ENCODE measurements at places on chromosomes 2 and 18. TPM values are rescaled to one million over a fixed set of nuclear protein-coding genes. Genes with fewer than 3 reads are reported as not detected.

DNA sequence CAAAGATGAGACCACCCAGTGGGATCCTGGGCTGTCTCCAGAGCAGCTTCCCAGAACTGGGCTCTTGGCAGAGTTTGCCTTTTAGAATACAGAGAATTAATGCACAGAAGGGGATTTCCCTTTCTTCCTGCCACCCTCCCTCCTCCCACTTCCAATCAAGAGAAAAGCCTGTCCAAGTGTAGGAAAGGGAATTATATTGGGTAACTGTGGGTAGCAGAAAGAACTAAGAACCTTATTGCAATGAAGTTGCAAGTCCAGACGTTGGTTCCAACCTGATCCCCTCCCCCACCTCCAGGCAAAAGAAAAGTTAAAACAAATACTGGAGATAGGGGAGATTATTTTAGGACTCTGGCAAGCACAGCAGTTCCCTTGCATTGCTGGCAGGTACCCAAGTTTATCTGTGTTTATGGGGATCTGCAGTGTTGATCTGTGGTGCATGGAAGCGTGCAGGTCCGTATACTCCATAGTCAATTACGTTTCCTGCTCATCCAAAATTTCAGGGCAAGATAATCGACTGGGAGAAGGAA is 114.3 kb downstream of the PRKCE start:
- H3K4me3 ChIP-seq = no peak overlapping the region
- H3K27me3 ChIP-seq = peaks cover 6% of the 10 kb centered on the region
- no peaks in the 10 kb centered on the region for H3K36me3 ChIP-seq
- no peak for DNase-seq
- no peaks in the 10 kb centered on the region for H3K4me1 ChIP-seq

DNA sequence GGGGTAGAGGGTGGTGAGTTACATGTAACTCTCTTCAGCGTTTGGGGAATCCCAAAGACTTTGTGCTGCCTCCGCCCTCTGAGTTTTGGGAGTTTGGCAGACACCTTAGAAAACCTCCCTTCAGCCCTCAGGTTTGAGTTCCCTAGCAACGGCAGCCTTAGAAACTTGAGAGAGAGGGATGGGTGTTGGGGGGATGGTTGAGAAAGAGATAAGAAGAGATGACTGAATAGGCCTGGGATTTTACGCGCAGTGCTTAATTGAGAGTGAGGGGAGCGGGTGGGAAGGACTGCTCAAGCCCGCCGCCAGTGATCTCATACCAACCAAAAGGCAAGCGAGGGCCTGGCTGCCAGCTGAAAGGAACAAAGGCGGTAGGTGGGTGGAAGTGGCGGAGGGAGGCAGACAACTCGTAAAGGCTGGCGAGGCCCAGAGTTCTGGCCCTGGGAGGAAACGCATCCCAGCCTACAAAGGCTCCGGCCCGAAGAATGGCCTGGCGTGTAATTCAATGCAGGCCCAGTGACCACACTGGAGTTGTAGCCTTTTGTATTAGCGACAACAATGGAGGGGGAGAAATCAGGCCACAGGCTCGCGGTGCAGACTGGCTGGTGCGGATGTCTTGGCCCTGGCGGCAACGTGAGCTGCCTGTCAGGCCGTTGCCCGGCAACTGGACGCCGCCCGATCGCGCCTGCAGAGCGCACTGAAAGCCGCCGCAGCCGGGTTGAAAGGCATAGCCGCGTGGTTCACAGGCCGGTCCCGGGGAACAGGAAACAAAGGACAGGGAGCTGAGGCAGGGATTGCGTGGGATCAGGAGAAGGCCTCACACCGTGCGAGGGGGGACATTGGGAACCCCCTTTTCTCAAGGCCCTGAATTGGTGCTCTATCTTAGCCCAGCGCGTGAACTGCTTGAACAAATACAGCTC is 39.9 kb upstream of the DARS1 start:
- no peak overlapping the region for H3K27ac ChIP-seq
- peaks cover 23% of the 10 kb centered on the region for H3K27me3 ChIP-seq
- no peaks in the 10 kb centered on the region for H3K36me3 ChIP-seq
- peak; percentile 43 for DNase-seq

GRCh38 chr2:236834284-236834683 is 251.4 kb upstream of the COPS8 start:
- H3K27ac ChIP-seq = no peak overlapping the region
- no peaks in the 10 kb centered on the region for H3K36me3 ChIP-seq
- H3K4me3 ChIP-seq = no peak overlapping the region
- no peaks in the 10 kb centered on the region for H3K27me3 ChIP-seq

DNA sequence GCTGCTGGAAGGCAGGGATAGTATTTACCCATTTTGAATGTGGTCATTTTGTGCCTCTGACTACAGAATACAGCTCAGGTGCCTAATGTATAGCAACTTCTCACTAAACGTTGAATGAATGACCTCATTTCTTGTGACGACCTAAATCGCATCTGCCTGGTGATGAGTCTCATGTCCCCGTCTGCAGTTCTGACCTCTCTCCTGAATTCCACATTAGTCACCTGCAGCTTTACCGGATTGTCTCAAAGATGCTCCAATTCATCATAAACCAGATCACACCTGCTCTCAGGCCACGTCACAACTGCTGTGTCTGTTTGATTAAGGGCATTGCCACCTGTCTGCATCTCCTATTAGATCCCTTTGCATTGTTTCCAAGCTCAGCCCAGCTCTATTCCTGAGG is 133.6 kb upstream of the MYT1L start:
- H3K4me3 ChIP-seq = no peak overlapping the region
- H3K27ac ChIP-seq = no peak overlapping the region
- no peaks in the 10 kb centered on the region for H3K4me1 ChIP-seq
- H3K27me3 ChIP-seq = no peaks in the 10 kb centered on the region

GRCh38 chr2:46383784-46384456 is 86.7 kb downstream of the EPAS1 start:
- peaks cover 2% of the 10 kb centered on the region for H3K36me3 ChIP-seq
- H3K27me3 ChIP-seq = no peaks in the 10 kb centered on the region
- no peak overlapping the region for H3K27ac ChIP-seq
- no peak for DNase-seq

DNA sequence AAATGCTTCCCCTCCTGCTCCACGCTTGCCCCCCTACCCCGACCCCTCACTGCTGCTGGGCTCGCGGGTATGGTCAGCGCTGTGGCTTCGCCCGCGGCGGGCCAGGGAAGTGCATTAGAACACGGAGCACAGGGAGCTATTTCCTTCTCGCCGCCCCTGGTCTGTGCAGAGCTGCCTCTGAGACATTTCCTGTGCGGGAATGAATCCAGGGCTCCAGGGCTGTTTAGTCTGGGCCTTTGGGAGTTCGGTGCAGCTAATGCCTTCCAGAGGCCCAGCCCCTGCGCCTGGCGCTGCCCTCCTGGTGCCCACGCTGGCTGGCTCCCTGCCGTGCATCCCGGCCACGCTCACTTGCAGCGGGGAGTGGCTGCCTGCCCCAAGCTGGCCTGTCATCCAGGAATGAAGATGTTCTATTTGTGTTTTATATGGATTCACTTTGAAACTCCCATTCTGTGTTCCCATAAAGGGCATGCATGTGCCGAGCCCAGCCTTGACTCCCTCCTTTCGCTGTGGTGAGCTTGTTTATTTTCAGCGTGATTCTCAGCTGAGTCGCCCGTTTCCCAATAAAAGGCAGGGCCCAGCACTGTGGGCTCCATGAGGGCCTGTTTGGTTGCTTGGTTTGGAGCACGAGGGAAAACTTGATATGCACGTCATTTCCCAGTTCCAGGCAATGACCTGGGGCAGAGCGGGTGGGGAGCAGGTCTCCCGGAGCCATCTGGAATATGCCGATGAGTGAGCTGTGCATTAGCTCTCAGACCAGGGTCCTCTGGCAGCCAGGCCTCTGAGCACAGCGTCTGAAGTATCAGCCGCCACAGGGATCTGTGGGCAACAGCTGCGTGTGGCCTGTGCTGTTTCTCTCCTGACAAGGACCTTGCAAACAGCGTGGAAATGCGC is 42.7 kb downstream of the SH3RF3 start:
- H3K4me1 ChIP-seq = peaks cover 1% of the 10 kb centered on the region
- H3K4me3 ChIP-seq = no peak overlapping the region
- H3K36me3 ChIP-seq = no peaks in the 10 kb centered on the region
- H3K27me3 ChIP-seq = peaks cover 46% of the 10 kb centered on the region
- DNase-seq = no peak
- H3K27ac ChIP-seq = no peak overlapping the region

GRCh38 chr2:135797497-135798274 is 39.3 kb downstream of the LCT start:
- no peaks in the 10 kb centered on the region for H3K4me1 ChIP-seq
- no peak overlapping the region for H3K27ac ChIP-seq
- no peak overlapping the region for H3K4me3 ChIP-seq
- H3K27me3 ChIP-seq = no peaks in the 10 kb centered on the region
- no peaks in the 10 kb centered on the region for H3K36me3 ChIP-seq

- DNase-seq = no peak
- H3K36me3 ChIP-seq = no peaks in the 10 kb centered on the region
- H3K4me1 ChIP-seq = no peaks in the 10 kb centered on the region
- H3K27me3 ChIP-seq = no peaks in the 10 kb centered on the region
- H3K4me3 ChIP-seq = no peak overlapping the region
These were observed 1.1 kb upstream of the GPR55 start for GRCh38 chr2:230925879-230926765.

GRCh38 chr2:45840481-45840880 is 189.0 kb downstream of the PRKCE start:
- peaks cover 18% of the 10 kb centered on the region for H3K27me3 ChIP-seq
- no peak for DNase-seq
- H3K4me1 ChIP-seq = no peaks in the 10 kb centered on the region
- H3K27ac ChIP-seq = no peak overlapping the region
- H3K36me3 ChIP-seq = no peaks in the 10 kb centered on the region

- DNase-seq = no peak
- peaks cover 27% of the 10 kb centered on the region for H3K27me3 ChIP-seq
- no peak overlapping the region for H3K27ac ChIP-seq
- no peak overlapping the region for H3K4me3 ChIP-seq
- H3K4me1 ChIP-seq = no peaks in the 10 kb centered on the region
These were observed 84.6 kb upstream of the MAP3K20 start for GRCh38 chr2:172991031-172991430.

GRCh38 chr2:69386360-69386759 is 667 bp downstream of the GFPT1 start:
- no peak for DNase-seq
- peaks cover 5% of the 10 kb centered on the region for H3K36me3 ChIP-seq
- H3K4me3 ChIP-seq = peak overlapping the region; percentile 94
- H3K27me3 ChIP-seq = no peaks in the 10 kb centered on the region

- no peak overlapping the region for H3K27ac ChIP-seq
- no peaks in the 10 kb centered on the region for H3K27me3 ChIP-seq
- H3K36me3 ChIP-seq = no peaks in the 10 kb centered on the region
- no peak for DNase-seq
These were observed 9.7 kb downstream of the PMAIP1 start for GRCh38 chr18:59909289-59910036.

GRCh38 chr2:111930409-111930808 is 32.0 kb downstream of the MERTK start:
- DNase-seq = no peak
- peaks cover 8% of the 10 kb centered on the region for H3K4me1 ChIP-seq
- no peak overlapping the region for H3K4me3 ChIP-seq
- no peaks in the 10 kb centered on the region for H3K36me3 ChIP-seq
- H3K27me3 ChIP-seq = no peaks in the 10 kb centered on the region

GRCh38 chr18:78246050-78246449 is 733.6 kb upstream of the SALL3 start:
- no peak overlapping the region for H3K27ac ChIP-seq
- H3K4me3 ChIP-seq = no peak overlapping the region
- no peak for DNase-seq
- H3K27me3 ChIP-seq = no peaks in the 10 kb centered on the region
- H3K4me1 ChIP-seq = no peaks in the 10 kb centered on the region

The C1GALT1C1L gene
- total RNA-seq = 1.5 TPM

The TBR1 gene
- total RNA-seq = not detected

The DHRS9 gene
- 0.27 TPM for total RNA-seq

The REL gene
- 6.7 TPM for total RNA-seq

The HTR2B gene
- not detected for total RNA-seq
